ENCODE measurements at places on chromosomes 16 and 17.

DNA sequence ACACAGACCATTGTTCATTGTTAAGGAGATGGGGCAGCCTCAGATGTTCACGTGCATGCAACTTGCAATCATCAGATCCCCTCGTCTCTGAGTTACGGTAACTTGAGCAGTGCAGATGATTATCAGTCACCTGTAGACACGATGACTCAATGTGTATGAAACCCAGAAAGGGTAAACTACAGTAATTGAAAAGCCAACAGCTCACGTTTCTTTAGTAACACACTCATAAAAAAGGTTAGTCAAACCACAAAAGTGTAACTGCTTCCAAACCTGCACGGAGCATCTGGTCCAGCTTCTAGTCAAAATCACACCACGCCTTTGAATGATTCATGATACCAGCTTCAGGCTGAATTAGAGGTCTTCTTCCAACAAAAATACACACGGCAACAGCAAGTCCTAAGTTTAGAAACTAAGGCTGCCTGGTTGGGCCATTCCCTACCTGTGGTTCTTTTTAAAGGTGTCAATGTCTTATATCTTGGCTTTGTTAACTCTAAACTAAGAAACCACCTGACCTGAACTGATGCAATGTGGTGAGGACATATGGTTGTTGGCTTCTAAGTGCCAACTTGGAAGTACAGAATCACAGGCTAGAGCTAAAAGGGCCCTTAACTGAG is 32.3 kb downstream of the GRB7 start:
- no peak for DNase-seq

DNA sequence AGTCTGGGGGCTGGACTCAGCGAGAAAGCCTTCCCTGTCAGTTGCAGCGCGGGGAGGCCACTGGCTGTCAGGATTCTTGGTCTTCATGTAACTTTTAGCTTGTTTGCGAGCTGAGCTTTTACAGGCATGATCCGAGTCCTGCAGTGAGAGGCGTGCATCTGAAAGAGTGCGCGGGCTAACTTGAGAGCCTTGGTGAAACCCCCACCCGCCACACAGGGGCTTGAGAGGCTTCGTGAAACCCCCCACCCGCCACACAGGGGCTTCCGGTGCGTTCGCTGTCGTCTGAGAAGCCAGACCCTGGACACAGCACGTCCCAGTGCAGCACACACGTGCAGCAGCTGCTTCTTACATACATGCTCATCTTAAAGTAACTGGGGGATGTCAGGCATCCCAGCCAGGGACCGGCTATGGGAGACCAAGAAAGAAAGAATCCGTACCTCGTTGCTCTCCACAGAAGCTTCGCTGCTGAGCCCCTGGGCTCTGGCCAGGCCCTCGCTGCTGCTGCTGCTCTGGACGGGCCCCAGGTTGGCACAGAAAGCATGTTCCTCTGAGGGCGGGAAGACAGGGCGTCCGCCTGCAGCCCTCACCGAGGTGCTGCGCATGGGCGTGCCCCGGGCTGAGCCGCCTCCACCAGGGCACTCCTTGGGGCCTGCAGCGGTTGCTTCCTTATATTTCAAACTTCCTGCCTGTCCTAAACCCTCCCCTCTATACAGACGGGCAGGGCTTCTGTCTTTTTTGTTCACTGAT is 7.8 kb downstream of the NUDT16L1 start:
- DNase-seq: no peak

GRCh38 chr17:76145231-76146052 is 4.4 kb upstream of the FOXJ1 start:
- DNase-seq: peak; percentile 44

DNA sequence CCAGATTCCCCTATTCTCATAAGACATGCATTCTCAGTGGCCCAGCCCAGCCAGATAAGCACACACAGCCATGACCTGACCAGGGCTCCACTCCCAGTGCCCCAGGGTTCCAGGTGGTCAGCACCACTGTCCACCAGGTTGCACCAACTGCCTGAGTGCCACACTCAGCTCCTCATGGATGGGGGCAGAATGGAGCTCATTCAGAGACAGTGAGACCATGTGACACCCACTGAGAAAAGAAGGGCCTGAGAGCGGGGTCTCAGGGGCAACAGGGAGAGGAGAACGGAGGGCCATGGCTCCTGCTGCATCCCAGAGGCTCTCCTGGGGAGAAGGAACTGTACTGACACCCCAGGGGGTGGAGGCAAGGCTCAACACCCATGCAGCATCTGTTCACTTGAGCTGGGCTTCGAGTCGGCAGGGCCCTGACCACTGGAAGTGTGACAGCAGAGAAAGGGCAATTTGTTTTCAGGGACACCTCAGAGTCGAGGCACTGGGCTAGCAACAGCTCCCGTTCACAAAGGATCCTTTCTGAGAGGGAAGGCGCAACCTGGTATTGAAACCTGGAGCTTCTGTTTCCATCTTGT is 18.7 kb upstream of the SLC38A8 start:
- DNase-seq: no peak

- DNase-seq: no peak
Observed at GRCh38 chr16:12903407-12904328, 2.3 kb downstream of the SHISA9 start.

GRCh38 chr17:55427587-55427882 is 5.9 kb upstream of the MMD start:
- no peak for DNase-seq

DNA sequence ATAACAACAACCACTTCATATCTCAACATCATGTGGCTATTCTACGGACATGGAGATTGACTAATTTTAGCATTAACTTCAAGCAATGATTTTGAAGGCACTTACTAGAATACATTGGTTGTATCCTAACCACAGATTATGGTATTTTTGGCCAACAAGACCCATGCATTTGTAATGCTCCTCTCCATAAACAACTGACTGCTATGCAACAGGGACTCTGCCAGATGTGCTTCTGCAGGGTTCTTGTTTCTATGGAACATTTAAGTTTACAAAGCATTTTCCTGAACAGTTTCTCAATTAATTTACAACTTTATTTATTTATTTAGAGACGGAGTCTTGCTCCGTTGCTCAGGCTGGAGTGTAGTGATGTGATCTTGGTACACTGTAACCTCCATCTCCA is 178.0 kb downstream of the PARN start:
- DNase-seq: no peak

- DNase-seq: no peak
Observed at GRCh38 chr17:63423963-63424362, 22.1 kb downstream of the CYB561 start.

DNA sequence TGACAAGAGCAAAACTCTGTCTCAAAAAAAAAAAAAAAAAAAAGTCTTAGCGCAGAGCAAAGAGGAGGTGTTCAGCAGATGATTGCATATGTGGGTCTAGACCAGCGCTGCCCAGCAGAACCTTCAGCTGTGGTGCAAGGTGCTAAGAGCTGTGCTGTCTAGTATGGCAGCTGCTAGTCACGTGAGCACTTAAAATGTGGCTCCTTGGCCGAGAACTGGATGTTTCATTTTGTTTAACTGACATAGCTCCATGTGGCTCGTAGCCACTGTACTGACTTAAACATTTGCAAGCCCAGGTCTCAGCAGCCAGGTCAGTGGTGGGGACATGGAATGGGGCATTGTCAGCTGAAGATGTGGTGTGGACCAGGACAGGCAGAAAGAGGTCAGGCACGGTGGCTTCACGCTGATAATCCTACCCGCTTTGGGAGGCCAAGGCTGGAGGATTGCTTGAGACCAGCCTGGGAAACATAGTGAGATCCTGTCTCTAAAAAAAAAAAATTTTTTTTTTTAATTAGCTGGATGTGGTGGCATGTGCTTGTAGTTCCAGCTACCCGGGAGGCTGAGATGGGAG is 9.2 kb downstream of the C1QTNF1 start:
- no peak for DNase-seq

DNA sequence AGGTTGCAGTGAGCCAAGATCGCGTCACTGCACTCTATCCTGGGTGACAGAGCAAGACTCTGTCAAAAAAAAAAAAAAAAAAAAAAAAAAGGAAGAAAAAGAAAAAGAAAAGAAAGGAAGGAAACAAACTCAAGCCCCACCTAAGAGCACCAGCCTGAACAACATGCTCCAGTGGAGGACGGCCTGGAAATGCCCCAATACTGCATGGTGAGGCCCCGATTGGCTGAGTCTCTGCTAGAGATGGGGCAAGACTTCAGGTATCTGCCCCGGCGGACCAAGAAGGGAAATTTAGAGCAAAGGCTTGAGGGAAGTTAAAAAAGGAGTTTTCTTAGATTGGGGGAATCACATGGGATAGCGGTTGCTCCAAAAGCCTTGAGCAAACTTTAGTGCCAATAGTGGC is 10.4 kb upstream of the ZNF652 start:
- no peak for DNase-seq

GRCh38 chr17:59804901-59805465 is 87.8 kb downstream of the TUBD1 start:
- peak; percentile 62 for DNase-seq

DNA sequence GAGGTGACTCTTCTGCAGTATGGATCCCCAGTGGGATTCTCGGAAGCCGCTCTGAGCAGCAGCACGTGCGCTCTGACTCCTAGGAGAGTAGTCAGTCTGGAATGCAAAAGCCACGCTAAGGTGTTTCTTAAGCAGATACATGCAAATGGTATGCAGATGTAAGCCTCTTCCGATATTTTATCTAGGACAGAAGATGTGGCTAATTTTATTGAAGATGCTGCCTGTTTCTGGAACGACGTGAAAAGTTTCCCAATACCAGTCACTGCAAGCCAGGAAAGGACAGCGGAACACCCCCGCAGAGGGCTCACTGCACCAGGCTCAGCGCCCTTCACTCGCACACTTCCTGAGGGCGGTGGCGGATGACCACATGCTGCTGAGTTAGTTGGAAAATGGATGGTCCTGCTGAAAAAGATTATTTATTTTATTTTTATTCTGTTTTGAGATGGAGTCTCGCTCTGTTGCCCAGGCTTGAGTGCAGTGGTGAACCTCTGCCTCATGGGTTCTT is 10.1 kb downstream of the FADS6 start:
- DNase-seq: no peak

- DNase-seq: peak; percentile 90
Observed at GRCh38 chr16:66746682-66747081, 4.7 kb downstream of the DYNC1LI2 start.

GRCh38 chr17:61294777-61295176 is 104.9 kb upstream of the TBX2 start:
- DNase-seq: no peak

DNA sequence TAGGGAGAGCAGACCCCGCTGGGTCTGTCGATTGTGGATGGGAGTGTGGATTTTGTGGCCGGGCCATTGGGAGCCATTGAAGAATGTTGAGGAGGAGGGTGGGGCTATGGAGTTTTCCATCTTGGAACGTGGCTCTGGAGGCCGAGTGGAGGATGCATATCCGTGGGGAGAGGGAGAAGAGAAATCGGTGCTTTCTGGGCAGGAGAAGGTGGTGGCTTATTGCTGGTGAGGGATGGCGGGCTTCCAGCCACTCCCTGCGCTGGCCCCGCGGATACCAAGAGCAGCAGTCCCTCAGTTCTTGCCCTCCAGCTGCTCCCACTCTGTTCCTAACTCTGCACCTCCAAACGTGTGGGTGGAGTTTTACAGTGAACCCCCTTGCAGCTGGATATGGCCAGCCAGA is 162.4 kb downstream of the CMIP start:
- no peak for DNase-seq

DNA sequence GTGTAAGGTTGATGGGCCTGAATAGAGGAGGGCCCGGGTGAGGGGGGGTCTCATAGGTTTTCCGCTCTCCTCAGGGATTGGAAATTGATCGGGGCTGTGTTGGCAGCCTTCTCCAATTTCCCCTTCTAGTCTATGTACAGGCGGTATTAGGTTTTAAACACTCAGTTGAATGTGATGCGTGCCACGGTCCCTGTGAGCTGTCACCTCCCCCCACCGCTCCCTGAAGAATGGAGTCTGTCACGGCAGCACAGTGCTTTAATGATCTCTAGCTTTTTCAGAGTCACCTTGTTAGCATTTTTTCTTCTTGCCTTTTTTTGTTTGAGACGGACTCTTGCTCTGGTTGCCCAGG is 800 bp downstream of the COX4I1 start:
- DNase-seq: peak; percentile 51

GRCh38 chr17:49730078-49730784 is 22.5 kb upstream of the SLC35B1 start:
- no peak for DNase-seq

GRCh38 chr17:73757420-73757819 is 113.2 kb upstream of the SDK2 start:
- DNase-seq: no peak

- DNase-seq: no peak
Observed at GRCh38 chr16:31271621-31272190, 11.9 kb downstream of the ITGAM start.

- no peak for DNase-seq
Observed at GRCh38 chr16:56399486-56399885, 25.9 kb downstream of the AMFR start.

DNA sequence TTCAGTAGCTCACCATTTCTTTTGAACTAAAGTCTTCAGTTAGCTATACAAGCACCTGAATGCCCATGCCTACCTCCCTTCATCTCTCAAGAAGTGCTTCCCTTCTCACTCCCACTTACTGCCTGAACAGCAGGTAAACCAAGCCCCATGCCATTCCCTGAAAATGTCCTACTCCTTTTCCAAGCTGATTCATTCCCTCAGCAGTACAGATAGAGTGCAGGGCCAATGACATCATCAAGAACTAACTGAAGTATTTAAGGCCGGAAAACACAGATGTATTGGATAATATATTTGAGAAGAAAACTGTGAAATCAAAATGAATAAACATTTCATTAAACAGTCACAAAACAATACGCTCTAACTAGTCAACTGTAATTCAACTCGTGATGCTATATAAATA is 478.8 kb upstream of the CDH11 start:
- DNase-seq: no peak

- DNase-seq: no peak
Observed at GRCh38 chr17:80303824-80304223, 43.2 kb downstream of the RNF213 start.

DNA sequence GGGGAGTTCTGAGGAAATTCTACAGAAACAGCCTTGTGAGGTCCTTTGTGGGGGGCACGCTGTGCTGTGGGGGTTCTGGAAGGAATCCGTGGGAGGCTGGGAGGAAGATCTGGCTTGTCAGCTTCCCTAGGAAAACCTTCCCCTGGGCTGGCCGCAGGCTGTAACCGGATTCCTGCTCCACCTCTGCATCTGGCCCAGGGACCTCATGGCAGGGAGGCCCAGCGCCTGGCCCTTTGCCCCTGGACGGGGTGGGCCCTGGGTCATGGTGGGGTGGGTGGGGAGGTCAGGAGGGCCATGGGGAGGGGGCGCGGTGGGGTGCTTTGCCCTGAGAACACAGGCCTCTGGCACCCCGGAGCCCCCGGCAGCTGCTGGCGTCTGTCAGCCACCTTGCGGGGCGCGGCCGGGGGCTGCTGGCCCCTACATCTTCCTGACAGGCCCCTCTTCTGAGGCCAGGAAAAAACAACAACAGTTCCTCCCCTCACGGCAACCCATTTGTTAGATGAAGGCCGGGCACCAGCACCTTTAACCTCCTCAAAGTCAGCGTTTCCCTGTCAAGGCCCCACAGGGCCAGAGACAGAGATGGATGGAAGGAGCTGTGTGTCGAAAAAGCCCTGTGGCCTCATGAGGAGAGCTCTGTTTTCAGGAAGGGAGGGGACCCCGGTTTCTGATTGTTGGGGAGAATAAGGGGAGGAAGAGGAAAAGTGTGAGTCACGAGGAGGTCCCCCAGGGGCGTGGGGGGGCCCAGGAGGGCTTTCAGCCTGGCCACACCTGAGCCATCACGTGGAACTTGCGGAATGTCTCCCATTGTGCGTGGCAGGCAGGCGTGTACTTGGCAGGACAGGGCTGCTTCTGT is 3.6 kb upstream of the MEOX1 start:
- no peak for DNase-seq

- peak; percentile 46 for DNase-seq
Observed at GRCh38 chr17:77320044-77320440, 179.3 kb downstream of the SEC14L1 start.

All from KBM-7 (cell line).